ENCODE measurements at places on chromosomes 13 and 19.

GRCh38 chr19:33484226-33484774, 37.3 kb downstream of the PEPD start:
- DNase-seq, result no peak

DNA sequence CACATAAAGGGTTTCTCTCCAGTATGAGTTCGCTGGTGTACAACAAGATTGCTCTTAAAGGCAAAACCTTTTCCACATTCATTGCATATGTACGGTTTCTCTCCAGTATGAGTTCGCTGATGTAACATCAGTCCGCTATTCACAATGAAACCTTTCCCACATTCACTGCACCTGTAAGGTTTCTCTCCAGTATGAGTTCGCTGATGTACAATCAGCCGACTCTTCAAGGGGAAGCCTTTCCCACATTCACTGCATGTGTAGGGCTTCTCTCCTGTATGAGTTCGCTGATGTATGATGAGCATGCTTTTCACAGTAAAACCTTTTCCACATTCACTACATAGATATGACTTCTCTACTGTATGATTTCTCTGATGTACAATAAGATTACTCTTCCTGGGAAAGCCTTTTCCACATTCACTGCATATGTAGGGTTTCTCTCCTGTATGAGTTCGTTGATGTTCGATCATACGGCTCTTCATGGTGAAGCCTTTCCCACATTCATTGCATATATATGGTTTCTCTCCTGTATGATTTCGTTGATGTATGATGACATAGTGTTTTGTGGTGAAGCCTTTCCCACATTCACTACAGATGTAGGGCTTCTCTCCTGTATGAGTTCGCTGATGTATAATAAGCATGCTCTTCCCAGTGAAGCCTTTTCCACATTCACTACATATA, 6.0 kb upstream of the ZNF614 start:
- DNase-seq, result no peak

GRCh38 chr19:2101417-2102335, 5.0 kb downstream of the IZUMO4 start:
- DNase-seq, result no peak

DNA sequence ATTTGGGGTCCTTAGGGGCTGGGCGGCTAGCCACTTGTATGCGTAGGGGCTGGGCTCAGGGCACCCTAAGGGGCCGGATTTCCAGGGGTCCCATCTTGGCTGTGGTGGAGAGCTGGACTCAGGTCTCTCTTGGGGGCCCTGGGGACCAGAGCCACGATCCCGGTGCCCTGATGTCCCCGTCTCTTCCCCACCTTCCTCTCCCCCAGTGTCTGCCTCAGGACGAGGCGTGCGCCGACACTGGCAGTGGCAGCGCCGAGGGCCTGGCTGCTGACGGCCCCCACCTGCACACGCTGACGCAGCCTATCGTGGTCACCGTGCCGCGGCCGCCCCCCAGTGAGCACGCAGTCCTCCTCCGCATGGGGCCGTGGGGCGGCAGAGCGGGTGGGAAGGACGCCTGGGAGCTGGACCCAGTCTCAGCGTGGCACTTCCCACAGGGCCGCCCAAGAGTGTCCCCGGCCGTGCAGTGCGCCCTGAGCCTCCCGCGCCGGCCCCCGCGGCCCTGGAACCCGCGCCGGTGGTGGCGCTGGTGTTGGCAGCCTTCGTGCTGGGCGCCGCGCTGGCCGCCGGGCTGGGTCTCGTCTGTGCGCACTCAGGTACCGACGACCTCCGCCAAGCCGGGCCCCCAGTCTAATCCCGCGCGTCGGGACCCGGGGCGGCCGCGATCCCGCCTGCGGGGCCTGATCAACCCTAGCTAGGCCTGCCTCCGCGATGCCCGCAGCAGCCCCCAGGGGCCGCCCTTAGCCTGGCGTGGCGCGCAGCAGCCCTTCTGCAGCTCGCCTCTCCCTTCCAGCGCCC, 2.7 kb upstream of the SNAPC2 start:
- no peak for DNase-seq

GRCh38 chr19:485077-485476, 11.2 kb upstream of the MADCAM1 start:
- no peak for DNase-seq

DNA sequence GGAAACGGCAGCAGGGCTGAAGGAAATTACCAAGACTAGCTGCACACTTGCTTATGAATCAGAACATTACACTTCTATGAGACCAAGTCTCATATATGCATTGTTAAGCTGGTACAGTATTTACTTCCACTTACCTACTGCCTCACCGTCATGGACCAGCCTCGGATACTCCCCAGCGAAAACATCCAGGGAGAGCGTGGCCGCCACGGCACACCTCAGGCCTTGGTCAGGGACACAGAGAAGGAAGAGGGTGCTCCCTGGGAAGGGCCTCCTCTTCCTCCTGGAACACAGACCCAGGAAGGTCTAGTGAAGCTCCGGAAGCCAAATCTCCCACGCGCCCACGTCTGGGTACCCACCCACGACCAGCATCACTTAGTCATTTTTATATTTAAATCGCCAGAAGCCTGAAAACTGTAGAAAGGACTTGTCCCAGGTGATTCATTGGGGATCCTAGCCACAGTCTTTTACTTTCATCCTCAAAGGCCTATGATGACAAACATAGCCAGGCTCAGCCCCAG, 24.4 kb upstream of the MTIF3 start:
- no peak for DNase-seq
